ENCODE measurements at places on chromosomes 3 and 15. TPM values are rescaled to one million over a fixed set of nuclear protein-coding genes. Genes with fewer than 3 reads are reported as not detected.
A peak's percentile ranks its signal among the peaks of the same experiment; 100 is the strongest.

The NEK10 gene
- 12.5 TPM for total RNA-seq

The SRGAP3 gene
- total RNA-seq: 46.1 TPM

DNA sequence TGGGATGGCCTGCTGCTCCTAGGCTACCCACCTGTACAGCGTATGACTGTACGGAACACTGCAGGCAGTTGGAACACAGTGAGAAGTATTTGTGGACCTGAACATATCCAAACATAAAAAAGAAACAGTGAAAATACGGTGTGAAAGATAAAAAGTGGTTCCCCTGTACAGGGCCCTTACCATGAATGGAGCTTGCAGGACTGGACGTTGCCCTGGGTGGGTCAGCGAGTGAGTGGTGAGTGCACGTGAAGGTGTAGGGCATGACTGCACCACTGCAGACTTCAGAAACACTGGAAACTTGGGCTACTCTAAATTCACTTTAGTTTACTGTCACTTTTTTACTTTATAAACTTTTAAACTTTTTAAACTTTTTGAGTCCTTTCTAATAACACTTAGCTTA, 71.2 kb upstream of the SLC6A6 start:
- DNase-seq: no peak

DNA sequence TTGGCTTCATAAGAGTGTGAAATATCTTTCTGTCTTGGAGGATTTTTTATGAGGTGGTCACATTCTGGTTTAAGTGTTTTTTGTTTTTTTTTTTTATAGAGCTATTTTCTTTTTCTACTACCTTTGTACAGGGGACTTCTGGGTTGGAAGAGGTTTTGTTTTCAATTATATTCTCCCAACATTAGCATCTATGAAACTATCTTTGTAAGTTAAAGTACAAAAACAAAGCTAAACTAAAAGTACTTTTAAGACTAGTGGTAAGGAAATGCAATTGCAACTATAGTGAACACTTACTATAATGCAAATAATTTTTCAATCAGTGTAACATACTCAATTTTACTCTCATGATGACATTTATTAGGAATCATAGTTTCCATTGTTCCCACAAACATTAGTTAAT, 688.2 kb downstream of the SI start:
- no peak for DNase-seq

DNA sequence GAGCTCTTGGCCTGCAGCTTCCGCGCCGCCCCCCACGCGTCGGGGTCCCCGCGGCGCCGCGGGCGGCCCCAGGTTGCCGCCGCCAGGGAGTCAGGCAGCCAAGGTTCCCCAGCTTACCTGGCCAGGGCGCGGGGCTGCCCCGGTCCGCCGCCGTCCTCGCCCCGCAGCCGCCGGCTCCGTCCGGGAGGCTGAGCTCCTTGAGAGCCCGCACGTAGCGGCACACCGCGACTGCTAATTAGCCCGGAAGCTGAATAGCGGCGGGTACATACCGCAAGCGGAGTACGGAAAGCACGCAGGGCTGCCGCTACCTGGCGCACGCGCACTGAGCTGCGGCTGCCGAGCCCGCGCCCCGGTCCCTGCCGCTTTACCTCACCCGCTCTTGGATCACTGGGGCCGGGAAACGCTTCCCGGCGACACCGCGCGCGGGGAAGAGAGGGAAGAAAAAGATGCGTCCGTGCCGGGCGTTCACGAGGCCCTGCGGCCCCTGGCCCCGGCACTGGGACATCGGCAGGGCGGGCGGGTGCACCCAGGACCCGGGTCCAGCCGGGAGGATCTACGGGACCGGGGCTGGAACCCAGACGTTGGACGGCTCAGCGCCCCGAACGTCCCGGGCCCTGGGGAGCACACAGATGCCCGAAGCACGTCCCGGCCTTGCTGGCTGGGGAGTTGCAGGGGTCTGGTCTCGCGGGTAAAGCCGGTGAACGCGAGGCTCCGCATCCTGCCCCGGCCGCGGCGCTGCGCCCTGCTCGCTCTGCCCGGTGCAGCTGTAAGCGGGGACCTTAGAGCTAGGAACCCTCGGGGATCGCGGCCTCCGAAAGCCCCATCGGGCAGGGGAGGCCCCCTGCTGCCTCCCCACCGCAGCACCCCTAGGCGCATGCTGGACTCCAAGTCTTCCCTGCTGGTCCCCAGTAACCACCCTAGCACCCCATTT, at the start of gene GOLGA8B:
Gene GOLGA8B (minus strand): TSS at position 253 of the 931 bp plus-strand sequence. CDS start 47,739 bp downstream, outside the sequence.
- peak; percentile 96 for DNase-seq

GRCh38 chr15:34442891-34443290, 5.3 kb upstream of the GOLGA8A start:
- no peak for DNase-seq

- DNase-seq: no peak
Observed at GRCh38 chr3:188944108-188944507, 227.7 kb upstream of the TPRG1 start.

DNA sequence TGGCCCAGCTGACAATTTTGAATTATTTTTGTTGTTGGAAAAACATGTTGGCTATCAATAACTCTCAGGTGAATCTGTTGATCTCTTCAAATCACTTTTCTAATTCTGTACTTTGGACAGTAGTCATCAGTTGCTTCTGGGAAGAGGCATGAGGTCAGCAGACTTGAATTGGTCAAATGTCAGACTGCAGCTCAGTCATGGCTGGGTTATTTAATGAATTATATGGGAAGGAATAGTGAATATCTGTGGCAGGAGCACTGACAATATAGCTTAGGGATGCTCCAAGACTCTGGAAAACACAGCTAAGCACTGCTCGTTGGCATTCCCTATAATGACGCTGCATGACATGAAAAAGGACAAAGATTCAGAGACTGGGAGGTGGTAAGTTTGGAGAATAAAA, 98.8 kb upstream of the GAP43 start:
- no peak for DNase-seq

DNA sequence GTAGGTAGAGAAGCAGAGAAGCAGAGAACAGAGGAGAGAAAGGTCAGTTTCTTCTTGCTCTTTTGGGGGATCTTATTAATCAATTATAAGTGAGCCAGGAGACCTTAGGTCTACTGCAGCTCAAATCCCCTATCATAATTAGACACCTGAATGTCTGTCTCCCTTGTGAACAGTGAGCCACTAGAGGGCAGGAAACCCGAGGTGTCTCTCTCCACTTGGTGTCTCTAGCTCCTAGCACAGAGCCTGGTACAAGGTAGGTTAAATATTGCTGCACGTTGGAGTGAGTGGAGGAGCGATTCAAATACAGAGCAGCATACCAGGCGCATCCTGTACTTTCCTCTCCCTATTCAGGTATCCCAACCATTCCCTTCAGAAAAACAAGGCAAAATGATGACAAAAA, 2.0 kb upstream of the ST8SIA2 start:
- peak; percentile 70 for DNase-seq

DNA sequence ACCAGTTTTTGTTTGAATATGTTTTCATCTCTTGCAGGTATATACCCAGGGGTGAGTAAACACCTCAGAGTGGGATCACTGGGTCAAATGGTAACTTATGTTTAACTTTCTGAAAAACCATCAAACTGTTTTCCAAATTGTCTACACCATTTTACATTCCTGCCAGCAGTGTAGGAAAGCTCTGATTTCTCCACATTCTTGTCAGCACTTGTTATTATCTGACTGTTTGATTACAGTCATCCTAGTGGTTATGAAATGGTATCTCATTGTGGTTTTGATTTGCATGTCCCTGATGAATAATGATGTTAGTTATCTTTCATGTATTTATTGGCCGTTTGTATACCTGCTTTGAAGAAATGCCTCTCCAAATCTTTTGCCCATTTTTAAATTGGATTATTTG, 13.8 kb downstream of the FSD2 start:
- DNase-seq: no peak

DNA sequence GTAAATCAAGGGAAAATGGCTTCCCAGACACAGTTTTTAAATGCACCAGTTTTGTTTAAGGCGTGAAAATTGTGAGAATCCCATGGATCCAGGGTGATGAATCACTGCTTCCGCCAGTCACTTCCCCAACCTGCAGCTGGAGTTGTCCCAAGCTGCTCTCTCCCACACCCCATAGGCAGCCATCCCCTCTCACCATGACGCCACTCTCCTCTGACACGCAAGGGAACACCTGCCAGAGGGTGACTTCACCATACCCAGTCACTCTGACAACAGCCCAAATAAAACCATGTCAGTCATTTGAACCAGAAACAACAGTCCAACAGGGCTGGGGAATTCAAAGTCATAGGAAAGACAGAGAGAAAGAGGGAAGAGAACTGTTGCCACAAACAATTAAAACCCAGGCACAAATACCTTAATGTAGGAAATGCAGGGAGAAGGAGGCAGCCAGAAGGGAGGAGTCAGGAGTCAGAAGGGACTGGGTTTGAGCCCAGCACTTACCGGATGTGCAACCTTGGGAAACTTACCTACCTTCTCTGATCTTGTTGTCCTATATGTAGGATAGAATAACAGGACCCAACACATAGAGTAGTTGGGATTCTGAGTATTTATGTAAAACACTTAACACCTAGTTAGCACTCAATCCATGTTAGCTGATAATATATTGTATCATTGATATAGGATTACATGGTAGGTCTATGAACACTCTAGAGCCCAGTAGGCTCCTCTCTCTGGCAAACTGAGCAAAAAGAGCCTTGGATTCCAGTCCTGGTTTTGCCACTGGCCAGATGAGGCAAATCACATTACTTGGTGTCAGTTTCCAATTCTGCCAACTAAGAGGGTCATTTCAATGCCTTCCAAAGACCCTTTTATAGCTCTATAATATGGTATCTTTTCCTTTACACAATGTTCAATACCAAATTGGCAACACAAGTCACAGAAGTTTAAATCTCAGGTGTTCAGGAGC, 326.3 kb upstream of the ICE2 start:
- DNase-seq: no peak

DNA sequence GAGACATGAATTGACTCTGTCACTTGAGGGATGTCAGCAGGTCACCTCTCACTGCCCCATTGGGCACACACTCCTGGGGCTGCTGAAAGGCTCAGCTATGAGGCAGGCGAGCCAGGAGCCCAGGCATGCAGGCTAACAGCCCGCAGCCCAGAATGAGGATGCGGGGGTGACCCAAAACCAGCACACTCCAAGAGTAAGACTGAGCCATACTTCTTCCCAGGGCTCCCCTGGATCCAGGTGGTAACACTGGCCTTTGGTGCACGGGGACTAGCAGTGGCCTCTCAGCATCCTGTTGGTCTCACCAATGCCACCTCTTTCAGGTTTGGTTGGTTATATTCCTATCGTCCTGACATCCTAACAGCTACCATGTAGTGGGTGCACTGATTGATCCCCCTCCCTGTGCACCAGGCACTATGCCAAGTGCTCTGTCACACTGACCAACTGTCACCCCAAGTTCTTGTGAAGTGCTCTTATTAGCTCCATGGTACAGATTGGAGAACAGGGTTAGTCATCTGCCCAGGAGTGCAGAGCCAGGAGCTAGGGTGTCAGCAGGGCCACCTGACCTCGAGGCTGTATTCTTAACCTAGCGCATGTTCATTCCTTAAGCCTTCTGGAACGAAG, 24.8 kb upstream of the SPTBN5 start:
- DNase-seq: no peak

- DNase-seq: no peak
Observed at GRCh38 chr15:62241135-62241770, 76.2 kb upstream of the C2CD4B start.

DNA sequence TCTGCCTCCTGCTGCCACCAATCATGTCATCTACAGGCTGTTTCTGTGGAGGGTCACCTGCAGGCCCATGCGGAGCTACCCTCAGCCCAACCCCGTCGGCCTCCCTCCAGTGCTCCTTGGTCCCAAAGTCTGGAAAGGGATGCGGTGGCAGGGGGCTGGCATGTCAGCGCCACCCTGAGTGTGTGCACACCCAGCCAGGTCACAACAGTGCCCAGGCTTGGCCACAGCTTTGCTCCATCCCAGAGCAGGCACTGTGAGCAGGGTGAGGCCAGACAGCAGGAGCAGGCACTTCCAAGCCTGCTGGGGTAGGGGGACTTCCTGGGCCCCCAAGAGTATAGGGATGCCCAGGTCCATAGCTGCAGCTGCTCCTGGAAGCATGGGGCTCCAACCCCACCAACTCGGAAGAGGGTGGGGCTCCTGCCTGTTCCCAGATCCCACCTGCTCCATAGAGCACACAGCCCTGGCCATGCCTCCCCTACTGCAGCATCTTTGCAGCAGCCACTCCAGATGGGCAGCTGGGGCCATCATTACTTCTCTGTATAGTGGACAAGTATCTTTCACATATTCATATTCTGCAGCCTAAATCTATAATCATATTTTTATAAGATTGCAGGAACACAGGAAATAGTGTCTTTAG, 109.3 kb downstream of the CBLB start:
- DNase-seq: no peak

DNA sequence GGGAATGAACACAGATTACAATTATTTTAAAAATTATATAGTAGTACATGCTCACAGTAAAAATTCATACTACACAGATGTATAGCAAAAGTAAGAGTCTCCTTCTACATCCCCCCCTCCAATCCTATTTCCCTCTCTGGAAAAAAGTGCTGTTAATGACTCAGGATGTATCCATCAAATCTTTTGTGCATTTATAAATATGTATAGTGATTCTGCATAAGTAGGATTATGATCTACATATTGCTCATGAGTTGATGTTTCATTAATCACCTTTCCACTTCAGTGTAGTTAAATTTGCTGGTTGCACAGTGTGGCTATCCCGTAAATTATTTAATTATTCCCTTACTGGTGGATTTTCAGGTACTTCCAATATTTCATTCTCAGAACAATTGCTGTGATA, 25.3 kb downstream of the ARL14 start:
- no peak for DNase-seq

DNA sequence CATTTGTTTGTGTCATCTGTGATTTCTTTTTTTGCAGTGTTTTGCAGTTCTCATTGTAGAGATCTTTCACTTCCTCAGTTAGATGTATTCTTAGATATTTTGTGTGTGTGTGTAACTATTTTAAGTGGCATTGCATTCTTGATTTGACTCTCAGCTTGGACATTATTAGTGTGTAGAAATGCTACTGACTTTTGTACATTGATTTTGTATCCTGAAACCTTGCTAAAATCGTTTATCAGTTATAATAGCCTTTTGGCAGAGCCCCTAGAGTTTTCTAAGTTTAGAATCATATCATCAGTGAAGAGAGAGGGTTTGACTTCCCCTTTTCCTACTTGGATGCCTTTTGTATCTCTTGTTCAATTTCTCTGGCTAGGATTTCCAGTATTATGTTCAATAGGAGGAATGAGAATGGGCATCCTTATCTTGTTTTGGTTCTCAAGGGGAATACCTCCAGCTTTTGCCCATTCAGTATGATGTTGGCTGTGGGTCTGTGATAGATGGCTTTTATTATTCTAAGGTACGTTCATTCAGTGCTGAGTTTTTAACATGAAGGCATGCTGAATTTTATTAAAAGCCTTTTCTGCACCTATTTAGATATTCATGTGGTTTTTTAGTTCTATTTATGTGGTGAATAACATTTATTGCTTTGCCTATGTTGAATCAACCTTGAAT, 211.7 kb downstream of the MBNL1 start:
- DNase-seq: no peak

DNA sequence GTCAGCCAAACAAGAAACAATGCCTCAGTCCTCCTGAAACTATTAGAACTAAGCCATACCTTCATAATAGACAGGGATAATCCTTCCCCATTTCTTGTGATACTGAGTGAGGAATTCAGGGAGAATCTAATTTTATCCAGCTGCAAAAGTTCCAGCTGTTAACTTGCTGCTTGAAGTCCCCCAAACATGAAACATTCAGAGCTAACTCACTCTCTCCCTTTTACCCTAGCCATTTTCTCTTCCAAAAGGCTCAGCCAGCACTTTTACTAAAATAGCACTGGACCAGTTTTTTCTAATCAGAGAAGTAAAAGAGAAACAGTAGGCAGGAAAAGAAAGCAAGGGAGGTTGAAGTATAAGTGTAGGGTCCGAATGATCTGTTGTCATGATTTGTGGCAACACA, 268.1 kb downstream of the TAFA4 start:
- no peak for DNase-seq

Measured in spinal cord (tissue), 10 donors.